ENCODE measurements at places on chromosomes 2 and 18.

- peak; percentile 3 for DNase-seq
Measured at GRCh38 chr2:208072250-208072892, 47.0 kb upstream of the PLEKHM3 start.

DNA sequence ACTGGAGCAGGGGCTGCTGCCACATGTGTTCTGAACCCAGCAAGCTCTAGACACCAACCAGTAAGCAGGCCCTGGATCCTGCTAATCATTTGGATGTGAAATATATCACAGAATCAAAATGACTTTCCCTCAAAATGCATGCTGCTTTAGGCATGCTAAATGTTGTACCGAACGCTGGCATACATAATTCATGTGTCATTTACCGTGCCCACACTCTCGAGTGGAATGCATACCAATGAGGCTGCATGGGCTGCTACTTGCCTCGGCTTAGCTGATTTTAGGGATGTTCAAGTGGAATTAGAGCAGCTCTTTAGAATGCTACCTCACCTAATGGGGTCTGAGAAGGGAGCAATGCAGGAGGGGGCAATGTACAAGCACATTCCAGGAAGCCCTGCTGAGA is 509.6 kb upstream of the RAB6C start:
- no peak for DNase-seq

DNA sequence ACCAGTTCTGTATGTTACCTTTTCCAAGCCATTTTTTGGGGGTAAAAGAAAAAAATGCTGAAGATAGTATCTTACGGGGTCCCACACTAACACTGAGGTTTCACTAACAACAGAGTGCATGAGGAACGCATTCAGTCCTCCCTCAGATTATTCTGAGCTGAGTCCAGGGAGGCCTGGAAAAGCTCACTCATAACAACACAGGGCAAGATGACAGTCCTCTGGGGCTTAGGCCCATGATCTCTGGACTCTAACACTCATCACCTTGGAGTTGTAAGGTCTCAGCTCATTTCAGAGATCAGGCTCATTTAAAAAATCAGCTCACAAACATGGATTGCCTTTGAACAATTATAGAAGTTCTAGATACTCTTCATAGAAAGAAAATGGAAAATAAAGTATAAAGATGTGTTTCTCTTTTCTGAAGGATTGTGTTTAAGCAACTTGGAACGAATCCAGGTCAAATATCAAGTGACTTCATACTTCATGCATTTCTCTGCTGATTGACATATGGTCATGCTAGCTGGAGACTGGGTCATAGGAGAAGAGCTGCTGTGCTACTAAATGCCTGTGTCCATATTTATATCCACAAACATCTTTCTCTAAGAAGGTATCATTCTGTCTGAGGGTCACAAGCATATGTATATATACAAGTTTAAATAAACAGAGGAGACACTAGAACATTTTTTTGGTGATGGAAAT is 265.8 kb downstream of the ALK start:
- DNase-seq, result no peak

DNA sequence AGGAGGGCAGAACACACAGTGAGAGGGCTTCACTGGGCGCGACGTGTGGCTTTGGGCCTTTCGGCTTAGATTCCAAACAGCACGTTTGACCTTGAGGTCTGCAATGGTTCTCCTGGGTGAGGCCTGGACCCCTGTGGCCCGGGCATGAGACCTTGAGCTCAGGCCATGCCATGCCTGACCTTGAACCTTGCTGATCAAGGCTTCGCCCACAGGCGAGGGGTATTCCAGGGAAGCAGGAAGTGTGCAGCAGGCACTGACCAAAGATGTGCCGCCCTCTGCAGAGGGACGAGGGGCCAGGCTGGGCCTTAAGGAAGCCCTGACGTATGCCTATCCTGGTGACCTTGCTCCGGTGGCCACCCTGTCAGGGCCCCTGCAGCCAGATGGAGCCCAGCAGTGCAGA is 178.3 kb upstream of the HDAC4 start:
- DNase-seq, result no peak

GRCh38 chr2:47528874-47529273 is 125.9 kb downstream of the MSH2 start:
- no peak for DNase-seq

Measured in T-helper 22 cell (primary cell).